ENCODE measurements at places on chromosomes 2 and 18.

- DNase-seq = no peak
These were observed 35.7 kb downstream of the SP3 start for GRCh38 chr2:173929441-173929840.

GRCh38 chr2:113992090-113992489, 102.2 kb downstream of the ACTR3 start:
- DNase-seq = no peak

GRCh38 chr2:207185372-207185771, 19.6 kb upstream of the KLF7 start:
- DNase-seq = no peak

GRCh38 chr18:25832001-25832604, 258.3 kb downstream of the SS18 start:
- no peak for DNase-seq

GRCh38 chr2:11677136-11678055, 7.4 kb upstream of the NTSR2 start:
- no peak for DNase-seq

DNA sequence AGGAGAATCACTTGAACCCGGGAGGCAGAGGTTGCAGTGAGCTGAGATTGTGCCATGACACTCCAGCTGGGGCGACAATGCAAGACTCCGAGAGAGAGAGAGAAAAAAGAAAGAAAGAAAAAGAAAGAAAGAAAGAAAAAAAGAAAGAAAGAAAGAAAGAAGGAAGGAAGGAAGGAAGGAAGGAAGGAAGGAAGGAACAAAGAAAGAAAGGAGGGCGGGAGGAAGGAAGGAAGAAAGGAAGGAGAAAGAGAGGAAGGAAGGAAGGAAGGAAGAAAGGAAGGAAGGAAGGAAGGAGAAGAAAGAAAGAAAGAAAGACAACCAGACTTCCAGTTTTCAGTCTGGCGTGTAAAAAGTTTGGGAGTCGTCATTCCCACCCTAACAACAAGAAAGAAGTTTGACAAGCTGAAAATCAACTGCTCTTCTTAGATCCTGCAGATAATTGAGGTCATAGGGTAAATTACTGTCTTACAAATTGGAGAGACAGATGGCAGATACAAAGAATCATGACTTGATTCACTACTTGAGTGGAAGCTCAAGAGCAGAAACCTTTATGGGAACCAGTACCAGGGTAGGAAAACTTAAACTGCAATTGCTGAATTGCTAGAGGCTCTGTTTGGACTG, 15.1 kb upstream of the CYP27C1 start:
- no peak for DNase-seq

GRCh38 chr18:79396431-79397246, 909 bp downstream of the NFATC1 start:
- DNase-seq = no peak

DNA sequence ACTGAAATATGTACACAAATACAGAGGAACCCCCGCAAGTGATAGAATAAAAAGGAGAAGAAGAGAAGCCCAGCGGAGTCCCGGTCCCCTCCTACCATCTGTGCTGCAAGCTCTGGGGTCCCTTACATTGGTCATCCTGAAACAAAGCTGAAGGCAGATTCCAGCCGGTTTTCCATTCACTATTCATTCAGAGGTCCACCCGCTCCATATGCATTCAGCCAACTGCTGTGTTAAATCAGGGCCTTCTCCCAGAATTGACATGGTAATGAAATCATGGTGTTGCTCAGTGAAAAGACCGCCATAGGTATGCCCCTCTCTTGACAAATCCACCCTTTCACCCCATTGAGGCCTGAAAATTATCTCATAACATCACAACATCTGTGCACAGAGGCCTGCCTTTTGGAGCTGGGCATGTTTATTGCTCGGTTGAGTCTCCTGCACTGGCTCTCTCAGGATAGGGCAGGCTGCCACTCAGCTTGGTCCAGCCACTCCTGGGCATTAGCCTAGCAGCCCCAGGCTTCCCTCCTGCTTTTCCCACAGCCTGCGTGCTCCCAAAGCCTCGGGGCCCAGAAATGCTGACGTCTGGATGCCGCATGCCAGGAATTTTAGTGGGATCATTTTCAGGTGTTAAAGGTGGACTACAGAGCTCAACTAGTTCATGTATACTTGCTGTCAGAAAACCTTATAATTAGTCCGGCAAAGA, 39.3 kb upstream of the ID2 start:
- DNase-seq = no peak

DNA sequence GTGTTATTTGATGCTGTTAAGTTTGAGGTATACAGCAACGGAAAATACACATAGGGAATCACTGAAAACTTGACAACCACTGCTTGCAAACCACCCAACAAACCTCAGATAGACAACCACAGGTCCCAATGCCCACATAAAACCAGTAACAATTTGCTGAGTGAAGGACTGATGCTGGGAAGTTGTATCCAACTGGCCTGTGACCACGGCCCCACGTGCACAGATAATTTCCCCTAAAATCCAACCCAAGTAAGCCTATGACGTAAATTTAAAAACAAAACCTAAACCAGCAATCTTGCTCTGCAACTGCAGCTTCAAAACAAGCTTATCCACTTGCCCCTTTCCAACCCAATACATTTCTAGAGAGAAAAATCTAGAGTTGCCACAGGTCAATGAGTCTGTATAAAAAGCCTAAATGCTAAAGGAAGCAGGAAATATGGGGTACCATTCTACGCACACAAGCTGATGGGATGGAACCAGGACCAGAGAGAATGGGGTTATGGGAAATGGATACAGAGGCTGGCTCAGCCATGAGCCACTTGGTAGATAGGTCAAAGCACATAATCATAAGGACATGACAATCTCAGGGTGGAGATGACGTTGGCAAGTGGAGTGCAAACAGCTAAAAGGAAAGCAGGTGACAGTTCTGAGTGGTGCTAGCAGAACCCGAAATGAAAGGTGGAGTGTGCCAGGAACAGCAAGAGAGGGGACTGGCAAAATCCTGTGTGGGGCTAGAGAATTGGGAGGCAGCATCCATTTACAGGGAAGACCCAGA, 27.8 kb upstream of the CREB1 start:
- DNase-seq = no peak

- DNase-seq = no peak
These were observed 392.1 kb downstream of the TDRD15 start for GRCh38 chr2:21515903-21516302.

All from CD4-positive, alpha-beta memory T cell (primary cell).